ENCODE measurements at places on chromosomes 1 and 21.

- no peak for DNase-seq
These were observed 3.1 kb upstream of the VWA1 start for GRCh38 chr1:1432274-1432950.

- no peak for DNase-seq
These were observed 13.7 kb upstream of the RGS16 start for GRCh38 chr1:182617734-182618351.

- DNase-seq: no peak
These were observed 86.7 kb downstream of the CCDC185 start for GRCh38 chr1:223479718-223480425.

DNA sequence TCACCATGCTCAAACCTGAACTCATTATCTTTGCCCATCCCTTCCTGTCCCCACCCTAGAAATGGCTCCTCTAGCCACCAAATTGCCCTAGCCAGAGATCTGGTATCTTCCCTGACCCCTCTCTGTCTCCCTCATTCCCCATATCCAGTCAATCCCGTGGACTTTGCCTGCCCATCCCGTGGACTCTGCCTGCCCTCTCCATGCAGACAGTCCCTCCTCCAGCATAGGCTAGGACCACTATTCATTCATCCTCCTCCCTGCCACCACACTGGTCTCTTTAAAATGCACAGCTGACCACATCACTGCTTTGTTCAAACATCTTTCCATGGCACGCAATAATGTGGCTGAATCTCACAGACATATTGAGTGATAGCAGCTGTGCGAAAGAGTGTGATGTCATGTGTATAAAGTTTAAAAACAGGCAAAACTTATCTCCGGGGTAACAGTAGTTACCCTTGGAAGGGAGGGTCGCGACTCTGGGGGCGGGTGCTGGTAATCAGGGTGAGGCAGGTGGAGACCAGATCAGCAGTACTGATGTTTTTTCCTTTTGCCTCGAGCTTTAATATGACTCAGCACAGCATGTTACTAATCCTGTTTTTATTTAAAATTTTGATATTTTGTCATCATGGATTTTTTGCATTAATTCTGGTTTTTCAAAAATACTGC is 4.8 kb upstream of the SLC2A1 start:
- DNase-seq: no peak

DNA sequence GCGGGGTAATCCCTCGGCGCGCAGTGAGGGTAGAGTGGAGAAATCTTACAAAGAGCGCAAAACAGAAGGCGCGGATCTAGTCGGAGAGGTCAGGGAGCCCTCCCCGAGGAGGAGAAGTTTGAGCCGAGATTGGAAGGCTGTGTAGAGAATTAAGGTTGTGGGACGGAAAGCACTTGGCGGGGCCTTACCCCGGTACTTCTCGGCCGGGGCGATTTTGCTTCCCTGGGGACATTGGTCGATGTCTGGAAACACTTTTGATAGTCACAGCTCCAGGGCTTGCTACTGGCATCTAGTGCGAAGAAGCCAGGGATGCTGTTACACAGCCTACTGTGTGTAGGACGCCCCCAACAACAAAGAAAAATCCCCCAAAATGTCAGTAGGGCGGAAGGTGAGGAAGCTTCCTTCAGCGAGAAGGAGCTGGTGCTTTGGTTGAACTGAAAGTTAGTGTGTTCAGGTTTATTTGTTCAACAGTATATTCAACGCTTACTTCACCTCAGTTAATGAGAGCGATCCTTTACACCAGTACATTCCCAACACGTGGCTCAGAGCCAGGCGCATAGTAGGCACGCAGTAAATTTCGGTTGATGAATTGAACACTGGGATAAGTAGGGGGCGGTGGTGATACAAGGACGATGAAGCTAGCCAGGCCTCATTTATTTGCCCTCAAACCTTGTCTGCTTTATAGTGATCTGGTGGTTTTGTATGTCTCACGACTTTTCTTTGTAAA is 807 bp downstream of the CEP85 start:
- no peak for DNase-seq

DNA sequence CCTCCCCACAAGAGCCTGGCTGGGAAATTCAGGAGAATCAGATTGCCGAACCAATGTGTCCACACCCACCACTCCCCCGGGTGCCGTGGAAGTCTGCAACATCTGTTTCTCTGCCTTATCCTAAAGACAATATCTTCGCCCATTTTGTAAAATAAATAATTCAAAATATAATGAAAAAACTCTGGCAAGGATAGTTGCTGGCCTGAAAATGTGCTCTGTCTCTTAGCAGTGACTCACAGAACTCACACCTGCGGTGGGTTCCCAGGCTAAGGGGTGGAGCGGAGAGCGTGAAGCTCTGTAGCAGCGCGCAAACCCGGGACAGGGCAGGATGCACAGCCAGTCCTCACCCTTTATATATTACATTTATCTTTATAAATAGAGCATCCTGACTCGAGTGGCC is 99.9 kb downstream of the COLGALT2 start:
- no peak for DNase-seq

DNA sequence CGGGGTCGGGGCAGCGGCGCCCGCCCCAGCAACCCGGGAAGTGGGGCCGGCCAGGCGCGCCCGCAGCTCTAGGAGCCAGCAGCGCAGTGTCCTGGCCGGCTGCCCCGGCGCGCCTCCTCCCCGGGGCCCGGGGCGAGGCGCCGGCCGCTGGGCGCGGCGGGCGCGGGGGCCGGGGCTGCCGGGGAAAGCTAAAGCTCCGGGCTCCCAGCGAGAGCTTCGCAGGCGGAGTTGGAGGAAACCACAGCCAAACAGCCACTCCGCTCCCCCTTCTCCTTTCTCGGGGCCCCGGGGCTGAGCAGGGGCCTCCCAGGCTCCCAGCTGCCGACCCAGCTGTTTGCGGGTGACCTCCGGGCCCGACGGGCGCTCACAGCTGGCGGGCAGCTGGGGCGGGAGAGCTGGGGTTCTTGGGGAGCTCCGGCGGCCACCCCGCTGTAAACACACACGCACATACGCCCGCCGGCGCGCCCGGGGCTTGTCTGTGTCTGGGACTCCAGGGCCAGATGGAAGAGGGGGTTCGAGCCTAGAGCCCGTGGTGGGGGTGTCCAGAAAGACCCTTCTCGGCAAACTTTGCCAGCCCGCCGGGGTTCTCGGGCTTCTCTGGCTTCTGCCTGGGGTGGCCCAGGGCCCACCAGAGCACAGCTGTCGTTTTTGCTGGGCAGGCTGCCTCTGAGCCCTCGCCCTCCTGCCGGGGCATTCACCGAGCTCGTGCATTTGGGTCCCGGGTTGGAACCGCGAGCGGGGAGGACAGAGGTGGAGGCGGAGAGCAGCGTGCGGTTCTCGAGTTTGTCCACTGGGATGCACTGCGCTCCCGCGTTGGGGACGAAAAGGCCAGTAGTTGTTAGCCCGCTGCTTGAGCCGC is 1.5 kb downstream of the AJAP1 start:
- peak; percentile 40 for DNase-seq

DNA sequence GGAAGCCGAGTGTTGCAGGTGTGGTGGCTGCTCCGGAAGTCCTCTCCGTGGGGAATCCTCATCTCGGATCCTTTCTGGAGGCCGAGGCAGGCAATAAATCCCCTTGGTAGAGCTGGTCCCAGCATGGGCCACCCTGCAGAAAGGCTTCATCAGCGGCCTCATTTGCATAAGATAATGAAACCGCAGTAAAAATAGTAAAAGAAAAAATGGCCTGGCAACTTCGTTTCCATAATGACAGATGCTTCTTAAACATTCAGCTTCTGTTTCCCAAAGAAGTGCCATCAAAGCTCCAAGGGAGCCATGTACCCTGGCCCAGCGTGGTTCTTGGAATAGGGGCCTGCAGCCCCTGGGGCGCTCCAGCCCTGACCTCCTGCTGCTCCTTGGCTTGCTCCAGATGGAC is 244.1 kb downstream of the GRIK3 start:
- no peak for DNase-seq

GRCh38 chr1:222010306-222010705 is 268.4 kb upstream of the DUSP10 start:
- no peak for DNase-seq

GRCh38 chr1:116920211-116920610 is 10.5 kb downstream of the PTGFRN start:
- DNase-seq: no peak

GRCh38 chr1:54816951-54817350 is 15.8 kb upstream of the TTC22 start:
- DNase-seq: no peak

GRCh38 chr1:145729666-145730436 is 10.6 kb downstream of the CD160 start:
- DNase-seq: no peak

DNA sequence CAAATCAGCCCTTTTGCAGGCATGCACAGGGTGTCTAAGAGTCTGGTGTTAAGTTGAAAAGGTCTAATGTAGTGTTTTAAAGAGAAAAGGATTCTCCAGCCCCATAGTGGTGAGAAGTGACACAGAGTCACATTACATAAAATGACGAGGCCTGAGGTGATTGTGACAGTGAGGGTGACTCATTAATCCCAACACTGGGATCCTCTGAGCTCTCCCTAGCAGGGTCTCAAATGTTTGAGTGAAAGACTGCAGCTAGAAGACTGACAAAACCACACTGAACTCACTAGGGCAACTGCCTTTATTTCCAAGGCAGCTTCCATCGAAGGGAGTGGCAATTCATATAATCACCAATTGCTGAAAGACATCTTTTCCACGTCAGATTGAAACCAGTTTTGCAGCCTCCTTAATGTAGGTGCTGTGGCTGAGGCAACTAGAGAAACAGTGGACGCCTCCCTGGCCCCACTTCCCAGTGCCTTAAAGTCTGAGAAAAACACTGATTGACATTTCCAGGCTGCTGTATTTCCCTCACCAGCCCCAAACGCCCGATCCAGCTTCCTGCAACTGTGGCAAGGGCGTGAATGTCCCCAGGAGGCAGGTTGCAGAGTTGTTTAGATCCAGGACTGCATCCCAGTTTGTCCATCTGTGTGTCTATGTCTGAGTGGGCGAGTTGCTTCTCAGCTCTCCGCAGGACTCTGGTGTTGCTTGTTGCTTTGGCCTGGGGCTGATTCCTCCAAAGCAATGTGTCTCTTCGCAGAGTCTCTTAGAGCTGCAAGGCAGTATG is 81.4 kb downstream of the RUNX1 start:
- DNase-seq: peak; percentile 38

GRCh38 chr1:91124989-91125417 is 103.2 kb upstream of the ZNF644 start:
- DNase-seq: peak; percentile 34

Measured in stimulated activated CD4-positive, alpha-beta T cell treated with anti-CD3 and anti-CD28 coated beads, Interleukin-2, amount 100 ng/mL, for 24 hours (primary cell).